ENCODE measurements at places on chromosomes 13 and 19. TPM values are rescaled to one million over a fixed set of nuclear protein-coding genes. Genes with fewer than 3 reads are reported as not detected.

DNA sequence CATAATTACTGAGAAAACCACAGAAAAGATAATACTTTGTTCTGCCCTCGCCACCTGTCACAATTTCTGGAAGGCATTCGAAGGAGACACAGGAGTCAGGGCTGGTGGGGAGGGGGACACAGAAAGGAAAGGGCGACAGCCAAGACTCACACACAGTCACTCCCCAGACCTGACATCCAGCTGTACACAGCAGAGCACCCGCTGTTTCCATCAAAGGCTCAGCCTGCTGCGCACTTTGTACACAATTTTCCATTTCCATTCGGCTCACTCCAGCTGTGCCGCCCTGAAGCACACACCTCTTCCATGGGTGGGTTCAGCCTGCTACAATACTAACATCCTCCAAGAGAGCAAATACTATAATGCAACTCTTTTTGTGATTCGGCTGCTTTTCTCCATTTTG is 38.0 kb downstream of the STK24 start:
- no peaks in the 10 kb centered on the region for H3K36me3 ChIP-seq
- no peaks in the 10 kb centered on the region for H3K27me3 ChIP-seq
- no peak overlapping the region for H3K4me3 ChIP-seq
- H3K4me1 ChIP-seq: peaks cover 55% of the 10 kb centered on the region
- H3K27ac ChIP-seq: no peak overlapping the region
- DNase-seq: no peak

DNA sequence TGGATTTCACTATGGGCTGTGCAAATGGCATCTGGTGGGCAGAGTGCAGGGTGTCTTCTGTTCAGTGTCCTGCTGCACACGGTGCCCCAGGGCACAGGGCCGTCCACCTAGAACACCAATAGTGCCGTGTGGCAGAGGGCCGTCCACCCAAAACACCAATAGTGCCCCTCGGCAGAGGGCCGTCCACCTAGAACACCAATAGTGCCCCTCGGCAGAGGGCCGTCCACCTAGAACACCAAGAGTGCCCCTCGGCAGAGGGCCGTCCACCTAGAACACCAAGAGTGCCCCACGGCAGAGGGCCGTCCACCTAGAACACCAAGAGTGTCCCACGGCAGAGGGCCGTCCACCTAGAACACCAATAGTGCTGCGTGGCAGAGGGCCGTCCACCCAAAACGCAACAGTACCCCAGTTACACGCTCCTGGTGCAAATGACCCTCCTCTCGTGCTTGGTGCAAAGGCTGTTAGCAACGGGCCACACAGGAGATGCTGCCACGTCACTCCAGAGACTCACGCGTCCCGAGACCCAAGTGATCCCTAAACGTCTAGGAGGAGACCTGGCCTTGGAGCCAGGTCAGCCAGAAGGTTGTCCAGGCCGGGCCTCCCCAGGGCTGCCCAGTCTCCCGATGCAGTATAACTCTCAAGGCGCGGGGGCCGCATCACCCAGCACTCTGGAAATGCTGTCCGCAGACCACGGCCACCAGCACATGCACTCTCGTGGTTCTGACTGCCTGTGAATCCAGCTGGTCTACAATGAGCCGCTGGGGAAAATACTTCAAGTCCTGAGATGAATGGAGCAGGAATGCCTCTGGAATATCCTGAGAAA is 51.5 kb downstream of the RASA3 start:
- H3K27me3 ChIP-seq: no peaks in the 10 kb centered on the region
- H3K4me1 ChIP-seq: no peaks in the 10 kb centered on the region
- no peak for DNase-seq
- H3K36me3 ChIP-seq: no peaks in the 10 kb centered on the region
- H3K27ac ChIP-seq: no peak overlapping the region
- no peak overlapping the region for H3K4me3 ChIP-seq

The ATP4B gene
- not detected for total RNA-seq

The ZNF99 gene
- not detected for total RNA-seq

- H3K4me1 ChIP-seq: no peaks in the 10 kb centered on the region
- no peaks in the 10 kb centered on the region for H3K27me3 ChIP-seq
- DNase-seq: no peak
- no peaks in the 10 kb centered on the region for H3K36me3 ChIP-seq
- no peak overlapping the region for H3K4me3 ChIP-seq
- no peak overlapping the region for H3K27ac ChIP-seq
Measured at GRCh38 chr19:5844456-5845433, 5.2 kb upstream of the FUT6 start.
